NCI-H524 (cell line): ENCODE measurements at places on chromosomes 6 and 20.

- DNase-seq = no peak
Measured at GRCh38 chr6:114087496-114087895, 116.5 kb upstream of the HDAC2 start.

GRCh38 chr20:50624351-50625016, 66.9 kb downstream of the RIPOR3 start:
- no peak for DNase-seq

- DNase-seq = no peak
Measured at GRCh38 chr6:137851669-137852068, 15.4 kb upstream of the TNFAIP3 start.

DNA sequence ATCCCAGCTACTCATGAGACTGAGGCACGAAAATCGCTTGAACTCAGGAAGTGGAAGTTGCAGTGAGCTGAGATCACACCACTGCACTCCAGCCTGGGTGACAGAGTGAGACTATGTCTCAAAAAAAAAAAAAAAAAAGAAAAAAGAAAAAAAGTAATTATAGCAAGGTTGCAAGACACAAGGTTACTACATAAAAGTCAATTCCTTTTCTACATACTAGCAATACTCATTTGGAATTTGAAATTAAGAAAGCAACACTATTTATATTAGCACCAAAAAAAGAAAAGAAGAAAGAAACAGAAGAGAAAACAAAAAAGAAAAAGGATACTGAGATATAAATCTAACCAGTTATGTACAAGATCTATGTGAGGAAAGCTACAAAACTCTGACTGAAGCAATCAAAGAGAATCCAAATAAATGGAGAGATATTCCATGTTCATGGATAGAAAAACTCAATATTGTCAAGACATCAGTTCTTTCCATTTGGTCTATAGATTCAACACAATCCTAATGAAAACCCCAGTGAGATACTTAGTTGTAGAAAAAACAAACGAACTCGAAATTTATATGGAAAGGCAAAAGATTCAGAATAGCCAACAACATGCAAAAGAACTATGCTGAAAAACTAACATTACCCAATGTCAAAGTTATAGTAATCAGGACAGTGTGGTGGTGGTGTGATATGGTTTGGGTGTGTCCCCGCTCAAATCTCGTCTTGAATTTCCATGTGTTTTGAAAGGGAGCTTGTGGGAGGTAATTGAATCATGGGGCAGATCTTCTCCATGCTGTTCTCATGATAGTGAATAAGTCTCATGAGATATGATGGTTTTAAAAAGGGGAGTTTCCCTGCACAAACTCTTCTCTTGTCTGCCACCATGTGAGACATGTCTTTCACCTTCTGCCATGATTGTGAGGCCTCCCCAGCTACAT, 73.3 kb downstream of the GPX5 start:
- DNase-seq = no peak

DNA sequence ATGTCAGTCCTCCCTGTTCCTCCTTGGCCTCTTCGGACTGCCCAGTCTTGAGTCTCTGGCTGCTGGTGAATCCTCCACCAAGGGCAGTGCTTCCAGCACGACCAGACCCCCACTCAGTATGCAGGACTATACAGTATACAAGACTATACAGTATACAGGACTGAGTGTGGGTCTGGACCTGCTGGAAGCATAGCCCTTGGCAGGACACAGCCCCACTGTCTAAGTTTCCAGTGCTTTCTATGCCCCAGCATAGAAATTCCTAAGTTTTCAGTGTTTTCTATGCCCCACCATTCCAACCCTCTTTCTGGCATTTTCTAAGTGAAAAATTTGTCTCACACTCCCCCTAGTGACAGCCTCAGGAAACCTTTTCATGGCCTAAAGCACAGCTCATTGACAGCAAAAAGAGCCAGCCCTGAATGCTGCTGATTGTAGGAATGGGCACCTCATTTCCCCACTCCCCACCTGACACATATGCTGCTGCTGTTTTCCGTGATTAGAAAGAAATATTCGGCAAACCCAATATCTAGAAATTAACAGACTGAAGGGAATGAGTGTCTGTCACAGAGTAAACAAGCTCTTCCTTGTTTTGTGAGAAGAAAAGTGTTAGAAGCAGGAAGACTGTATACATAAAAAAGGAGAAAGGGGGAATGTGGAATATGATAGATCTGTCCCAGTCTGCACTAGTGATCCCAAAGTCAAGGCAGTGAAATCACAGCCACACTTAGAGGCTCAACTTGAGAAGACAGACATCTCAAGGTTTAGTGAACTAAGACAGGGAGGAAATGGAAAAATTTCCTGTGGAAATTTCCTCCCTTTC, 206.9 kb downstream of the IBTK start:
- DNase-seq = peak; percentile 6

GRCh38 chr6:43978473-43979346, 148.5 kb downstream of the MRPL14 start:
- no peak for DNase-seq

DNA sequence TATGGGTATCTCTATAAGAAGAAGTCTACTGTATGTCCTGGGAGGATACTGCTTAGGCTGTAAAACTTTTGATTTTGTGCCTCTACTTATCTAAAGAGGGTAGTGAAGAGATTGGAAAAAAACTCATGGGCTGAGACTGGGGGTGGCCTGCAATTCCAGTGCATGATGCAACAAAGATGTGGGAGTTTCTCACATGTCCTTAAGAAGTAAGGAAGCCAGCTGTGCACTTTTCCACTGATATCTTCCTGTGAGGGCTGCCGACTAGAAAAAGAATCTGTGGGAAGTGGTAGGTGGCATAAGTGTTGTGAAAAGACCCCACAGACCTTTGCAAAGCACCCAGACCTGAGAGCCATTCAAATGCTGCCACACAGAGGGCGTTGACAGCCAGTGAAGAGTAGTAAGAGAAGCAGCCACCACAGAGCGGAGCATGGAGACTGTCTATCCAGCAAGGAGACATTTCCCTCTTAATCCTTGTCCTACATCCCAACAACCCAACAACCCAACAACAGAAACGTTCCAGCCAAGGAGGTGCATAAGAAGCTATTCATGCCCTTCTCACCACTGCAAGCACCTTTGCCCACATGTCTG, 65.1 kb downstream of the PFDN4 start:
- peak; percentile 1 for DNase-seq

DNA sequence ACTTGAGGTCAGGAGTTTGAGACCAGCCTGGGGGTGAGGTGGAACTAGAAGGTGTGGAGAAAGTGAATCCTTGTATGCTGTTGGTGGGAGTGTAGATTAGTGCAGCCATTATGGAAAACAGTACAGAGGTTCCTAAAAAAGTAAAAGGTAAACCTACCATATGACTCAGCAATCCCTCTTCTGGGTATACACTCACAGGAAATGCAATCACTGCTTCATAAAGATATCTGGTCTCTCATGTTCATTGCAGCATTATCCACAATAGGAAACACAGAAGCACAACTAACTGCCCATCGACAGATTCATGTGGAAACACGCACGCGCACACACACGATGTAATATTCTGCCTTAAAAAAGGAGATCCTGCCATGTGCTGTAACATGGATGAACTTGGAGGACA, 66.7 kb downstream of the CDC5L start:
- no peak for DNase-seq

- DNase-seq = no peak
Measured at GRCh38 chr6:145844933-145845540, 30.4 kb upstream of the FBXO30 start.

DNA sequence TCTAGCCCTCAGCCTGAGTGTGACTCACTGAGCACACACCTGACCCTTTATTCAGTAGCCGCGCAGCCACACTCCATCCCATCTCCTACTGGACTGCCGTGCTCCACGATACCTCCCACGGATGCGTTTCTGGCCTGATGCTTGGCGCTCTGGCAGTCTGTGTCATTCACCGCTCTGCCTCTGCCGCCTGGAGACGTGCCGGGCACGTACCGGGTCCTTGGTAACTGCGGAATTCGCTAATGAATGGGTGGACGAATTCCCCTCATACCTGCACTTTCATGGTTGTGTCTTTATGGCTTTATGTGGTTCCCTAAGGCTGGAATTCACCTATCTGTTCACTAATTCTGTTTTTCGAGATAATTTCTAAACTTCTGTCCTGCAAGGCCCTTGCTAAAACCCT, 405.7 kb downstream of the QKI start:
- DNase-seq = no peak

GRCh38 chr6:21738180-21739094, 144.9 kb downstream of the SOX4 start:
- DNase-seq = no peak

GRCh38 chr6:75478929-75479328, 14.7 kb downstream of the FILIP1 start:
- DNase-seq = no peak

GRCh38 chr6:3457710-3458602, 1.1 kb upstream of the SLC22A23 start:
- DNase-seq = peak; percentile 60

GRCh38 chr20:4483486-4483885, 238.2 kb upstream of the PRND start:
- no peak for DNase-seq

DNA sequence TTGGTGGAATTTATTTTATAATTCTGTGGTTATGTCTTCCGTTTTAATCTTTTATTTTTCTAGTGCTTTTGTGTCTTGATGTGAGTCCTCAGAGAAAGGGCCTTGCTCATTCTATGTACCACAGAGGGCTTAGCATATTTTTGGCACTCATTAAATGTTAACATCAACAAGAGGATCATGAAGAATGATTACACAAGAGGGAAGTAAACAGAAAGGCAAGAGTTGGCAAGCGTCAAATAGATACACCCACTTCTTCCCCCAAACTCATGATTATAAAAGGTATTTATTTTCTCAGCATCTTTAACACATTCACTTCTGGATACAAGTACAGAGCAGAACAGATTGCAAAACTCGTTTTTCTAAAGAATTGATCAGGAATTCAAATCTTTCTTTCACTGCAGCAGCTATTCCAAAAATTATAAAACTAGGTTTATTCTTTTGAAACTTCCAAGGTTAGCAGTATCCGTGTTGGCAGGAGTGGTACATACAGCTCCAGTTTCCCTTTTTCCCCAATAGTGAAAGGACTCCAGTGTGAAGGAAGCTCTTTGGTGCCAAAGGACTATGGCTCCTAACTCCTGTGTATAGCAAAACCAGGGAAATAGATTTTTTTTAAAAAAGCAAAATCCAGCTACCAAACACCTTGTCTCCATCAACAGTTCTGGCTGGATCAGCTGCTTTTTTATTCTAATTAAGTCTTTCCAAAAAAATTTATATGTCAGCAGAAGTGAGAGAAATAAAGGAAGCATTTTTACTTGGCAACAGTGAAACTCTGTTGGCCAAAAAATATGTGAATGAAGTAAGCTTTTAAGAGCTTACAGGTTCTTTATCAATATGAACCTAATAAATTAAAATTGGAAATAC, 221.9 kb downstream of the ADGRG6 start:
- DNase-seq = no peak

DNA sequence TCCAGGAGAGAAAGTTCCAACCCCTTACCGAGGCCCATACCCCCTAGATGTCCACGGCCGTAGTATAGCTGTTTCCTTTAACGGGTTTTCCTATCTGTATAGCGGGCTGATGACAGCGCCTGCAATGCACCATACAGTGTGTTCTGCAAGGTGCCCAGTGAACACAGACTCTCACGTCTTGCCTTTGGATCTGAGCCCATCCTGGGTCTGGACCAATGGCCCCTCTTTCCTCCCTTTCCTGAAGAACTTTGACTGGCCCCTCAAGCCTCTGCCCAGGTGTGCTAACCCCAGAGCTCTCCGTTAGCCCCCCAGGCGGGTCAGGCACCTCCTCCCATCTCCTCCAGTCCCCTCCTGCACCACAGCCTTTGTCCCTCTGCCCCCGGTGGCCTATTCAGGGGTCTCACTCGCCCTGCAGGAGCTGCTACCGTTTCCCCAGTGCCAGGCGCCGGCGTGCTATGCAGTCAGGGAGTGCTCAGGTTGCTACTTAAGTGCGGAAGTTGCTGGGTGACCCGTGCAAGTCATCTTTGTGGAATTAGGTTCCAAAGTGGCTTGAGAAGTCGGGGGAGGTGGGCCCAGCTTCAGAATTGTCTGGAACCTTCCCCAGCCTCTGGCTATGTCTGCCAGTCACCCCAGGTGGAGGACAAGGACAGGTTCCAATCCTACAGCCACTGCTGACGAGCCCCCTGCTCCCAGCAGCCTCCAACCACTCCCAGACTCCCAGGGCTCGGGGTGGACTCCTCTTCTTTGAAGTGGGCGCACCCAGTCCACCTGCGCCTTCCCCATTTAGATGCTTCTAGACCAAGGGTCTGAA, 35.0 kb upstream of the ZBP1 start:
- DNase-seq = no peak

DNA sequence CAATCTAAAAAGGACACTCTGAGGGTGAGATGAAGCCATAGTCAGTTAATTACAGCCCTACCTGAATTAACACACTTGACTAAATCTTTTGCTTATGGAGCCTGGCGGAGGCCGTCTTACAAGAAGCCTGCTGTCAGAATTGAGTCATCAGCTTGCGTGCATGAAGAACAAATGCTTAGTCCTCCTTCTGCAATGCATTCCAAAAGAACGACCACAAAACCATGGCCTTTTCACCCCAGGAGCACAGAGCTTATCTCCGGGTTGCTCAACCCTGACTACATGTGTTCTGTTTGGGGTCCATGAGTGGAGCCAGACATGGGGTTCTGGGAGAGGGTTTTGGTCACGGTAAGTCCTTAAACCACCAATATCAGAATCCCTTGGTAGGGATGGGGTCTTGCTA, 318.1 kb downstream of the CLIC5 start:
- no peak for DNase-seq

DNA sequence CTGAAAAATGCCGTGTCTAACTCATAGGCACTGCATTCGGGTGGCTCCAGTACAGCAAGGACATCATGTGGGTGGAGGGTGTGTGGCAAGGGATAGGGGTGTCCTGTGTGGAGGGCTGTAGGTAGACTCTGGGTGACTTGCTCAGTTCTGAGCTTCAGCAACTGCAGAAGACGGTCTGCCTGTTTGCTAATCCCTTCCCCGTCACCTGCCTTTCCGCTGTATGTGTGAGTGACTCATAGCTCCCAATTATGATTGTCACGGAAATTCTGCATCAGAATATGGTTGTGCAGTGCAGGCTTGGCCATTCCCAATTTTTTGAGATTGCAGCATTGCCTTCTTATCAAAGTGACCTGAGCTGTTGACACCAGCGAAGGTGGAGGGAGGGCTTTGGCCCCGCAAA, 174.3 kb downstream of the CDH4 start:
- DNase-seq = no peak

DNA sequence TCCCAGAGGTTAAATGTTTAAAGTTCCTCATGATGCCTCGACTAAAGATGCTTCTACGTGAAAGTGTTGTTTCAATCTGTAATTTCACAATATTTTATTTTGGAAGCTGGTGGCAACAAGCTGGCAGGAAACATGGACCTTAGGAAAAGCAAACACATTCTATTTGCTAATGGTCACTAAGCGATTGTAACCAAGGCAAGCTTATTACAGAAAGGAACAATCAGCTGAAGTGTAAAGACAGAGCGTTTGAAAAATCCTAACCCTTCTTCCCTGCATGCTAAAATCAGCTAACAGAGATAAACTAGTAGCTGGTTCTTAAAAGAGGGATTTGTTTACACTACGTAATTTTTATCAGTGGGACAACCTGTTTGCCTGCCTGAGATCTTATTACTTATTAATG, 50.0 kb downstream of the IL20RA start:
- DNase-seq = no peak
